Left hindlimb (tissue), 1 donor: ENCODE measurements at places on chromosomes 6 and 20.

DNA sequence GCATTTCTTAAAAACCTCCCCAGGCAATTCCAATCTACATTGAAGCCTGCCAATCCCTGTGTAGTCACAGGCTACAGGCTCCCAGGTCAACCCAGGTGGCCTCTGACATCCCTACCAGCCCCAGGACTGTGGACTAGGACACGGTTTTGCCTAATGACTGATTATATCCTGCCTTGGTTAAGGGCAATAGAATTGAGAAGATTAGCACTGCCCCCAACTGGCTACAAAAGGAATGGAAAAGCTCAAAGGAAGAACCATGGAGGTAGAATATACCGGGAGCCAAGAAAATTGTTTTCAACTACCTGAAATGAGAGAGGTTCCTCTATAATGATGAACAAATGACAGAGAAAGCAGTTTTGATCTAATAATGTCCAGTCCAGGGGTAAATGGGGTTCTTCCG, 421.1 kb upstream of the AGPAT4 start:
- no peak for DNase-seq

DNA sequence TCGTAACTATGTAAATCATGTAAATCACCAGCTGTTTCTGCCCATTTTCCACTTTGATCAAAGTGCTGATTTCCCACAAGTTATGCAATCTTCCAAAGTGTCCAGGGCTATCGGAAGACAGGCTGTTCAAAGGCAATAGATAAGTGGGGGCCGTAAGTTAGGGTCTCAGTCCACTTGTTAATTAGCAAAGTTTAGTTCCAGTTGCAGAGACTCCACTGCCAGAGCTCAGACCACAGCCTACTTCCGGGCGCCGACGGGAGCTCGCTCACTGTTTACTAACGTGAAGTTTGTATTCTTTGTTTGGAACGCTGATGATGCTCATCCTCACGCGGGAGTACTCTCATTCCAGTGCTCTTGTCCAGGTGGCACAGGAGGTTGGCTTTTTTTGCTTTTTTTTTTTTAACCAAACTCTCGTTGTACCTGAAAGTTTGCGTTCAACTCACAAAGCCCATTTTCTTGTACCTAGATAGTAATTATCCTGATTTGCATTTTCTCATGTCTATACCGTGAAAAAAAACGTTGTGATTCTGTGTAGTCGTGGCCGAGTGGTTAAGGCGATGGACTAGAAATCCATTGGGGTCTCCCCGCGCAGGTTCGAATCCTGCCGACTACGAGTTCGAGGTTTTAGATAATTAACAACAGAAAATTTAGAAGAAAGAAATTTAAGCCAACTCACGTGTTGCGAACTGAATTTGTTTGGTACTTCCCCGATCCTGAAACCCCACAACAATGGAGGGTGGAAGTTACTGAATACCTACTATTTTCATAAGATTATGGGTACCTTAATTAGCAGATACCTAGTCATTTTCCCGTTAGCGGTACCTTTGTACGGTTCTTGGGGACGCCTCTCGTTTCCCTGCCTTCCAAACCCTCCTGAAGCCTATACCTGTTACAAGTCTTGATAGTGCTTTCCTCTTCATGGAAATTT, 29.9 kb upstream of the ZNF184 start:
- peak; percentile 32 for DNase-seq

- no peak for DNase-seq
Measured at GRCh38 chr6:36314221-36315014, 22.3 kb downstream of the BNIP5 start.

DNA sequence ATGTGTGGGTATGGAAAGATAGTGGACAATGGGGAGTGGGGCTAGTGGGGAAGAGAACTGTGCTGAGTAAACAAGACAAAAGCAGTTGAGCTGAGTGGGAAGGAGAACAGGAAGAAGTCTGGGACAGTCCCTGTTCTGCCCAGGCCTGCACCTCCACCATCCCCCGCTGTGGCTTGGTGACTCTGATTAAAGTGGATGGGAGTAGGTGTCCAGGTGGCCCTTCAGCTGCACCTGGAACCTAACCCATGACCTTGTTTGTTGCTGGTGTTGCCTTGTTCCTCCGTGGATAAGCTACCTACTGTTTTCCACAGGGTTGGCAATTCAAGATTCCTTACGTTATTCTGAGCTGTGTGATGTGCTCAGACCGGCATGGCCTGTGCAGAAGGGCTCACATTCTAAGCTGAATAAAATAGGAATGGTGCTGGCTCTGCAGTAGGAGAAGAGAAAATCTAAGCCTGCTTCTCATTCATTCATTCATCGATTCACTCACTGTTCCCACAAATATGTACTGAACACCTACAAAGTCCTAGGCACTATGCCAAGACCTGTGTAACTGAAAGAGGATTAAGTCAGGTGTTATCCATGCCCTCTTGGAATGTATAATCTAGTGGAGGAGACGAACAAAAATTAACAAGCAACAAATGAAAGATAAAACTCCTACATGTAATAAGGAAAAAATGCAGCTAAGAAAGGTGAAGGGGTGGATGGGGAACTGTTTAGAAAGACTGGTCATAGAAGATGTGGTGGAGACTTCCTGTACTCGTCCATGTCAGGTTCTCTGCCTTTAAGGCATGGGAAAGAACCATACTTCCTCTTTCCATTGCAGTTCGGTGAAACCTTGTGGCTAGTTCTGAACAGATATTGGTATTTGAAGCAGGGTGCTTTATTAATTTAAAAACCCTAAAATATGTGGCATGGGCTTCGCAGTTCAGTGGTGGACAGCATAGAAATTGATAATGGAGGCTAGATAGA, 10.1 kb upstream of the CALHM6 start:
- DNase-seq, result no peak

DNA sequence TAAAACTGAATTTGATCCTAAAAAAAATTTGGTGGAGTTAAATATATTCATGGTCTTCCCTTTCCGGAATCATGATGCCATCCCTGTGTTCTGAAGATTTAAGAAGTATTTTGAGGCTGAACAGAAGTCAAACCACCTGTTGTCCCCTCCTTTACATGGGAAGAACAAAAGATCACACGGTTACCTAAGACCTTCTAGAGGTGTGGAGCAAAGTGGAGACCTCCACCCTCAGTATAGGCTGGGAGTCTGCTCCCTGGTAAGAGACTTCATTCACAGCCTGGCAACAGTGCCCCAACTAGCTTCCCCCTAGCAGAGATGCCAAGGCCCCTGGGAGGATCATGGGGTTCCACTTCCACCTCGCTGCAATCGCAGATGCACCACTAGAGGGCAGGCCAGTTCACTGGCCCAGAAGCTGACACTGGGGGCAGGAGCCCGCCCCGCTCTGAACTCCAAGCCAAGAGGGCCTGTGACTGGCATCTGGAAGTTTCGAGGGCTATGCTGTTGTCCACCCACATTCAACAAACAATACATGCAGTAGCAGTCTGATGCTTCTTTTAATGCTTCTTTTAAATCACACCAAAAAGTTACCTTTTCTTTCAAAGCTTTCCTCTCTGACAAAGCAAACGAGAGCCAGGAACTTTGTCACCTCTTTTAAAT, 19.5 kb upstream of the UBE2J1 start:
- DNase-seq, result peak; percentile 45

DNA sequence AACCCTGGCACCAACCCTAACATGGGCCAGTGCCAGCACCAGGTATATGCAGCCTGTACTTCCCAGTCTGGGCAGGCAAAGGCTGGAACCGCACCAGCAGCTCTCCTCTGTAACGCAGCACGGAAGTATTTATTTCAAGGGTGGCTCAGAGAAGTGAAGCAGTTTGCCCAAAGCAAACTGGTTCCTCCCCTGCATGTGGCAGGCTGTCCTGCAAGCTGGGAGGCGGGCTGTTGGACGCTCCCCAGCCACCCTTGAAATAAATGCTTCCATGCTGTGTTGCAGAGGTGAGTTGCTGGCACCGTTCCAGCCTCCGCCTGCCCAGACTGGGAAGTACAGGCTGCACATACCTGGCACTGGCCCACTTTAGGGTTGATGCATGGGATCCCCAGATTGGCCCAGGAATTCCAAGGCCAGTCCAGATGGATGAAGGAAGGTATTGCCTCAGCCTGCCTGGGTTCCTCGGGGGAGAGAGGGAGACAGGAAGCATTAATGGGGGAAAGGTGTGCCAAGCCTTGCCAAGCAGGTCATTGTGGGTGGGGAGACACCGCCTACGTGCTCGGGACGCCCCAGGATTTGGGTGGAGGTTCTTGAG, 49.8 kb downstream of the PPARD start:
- DNase-seq, result no peak

DNA sequence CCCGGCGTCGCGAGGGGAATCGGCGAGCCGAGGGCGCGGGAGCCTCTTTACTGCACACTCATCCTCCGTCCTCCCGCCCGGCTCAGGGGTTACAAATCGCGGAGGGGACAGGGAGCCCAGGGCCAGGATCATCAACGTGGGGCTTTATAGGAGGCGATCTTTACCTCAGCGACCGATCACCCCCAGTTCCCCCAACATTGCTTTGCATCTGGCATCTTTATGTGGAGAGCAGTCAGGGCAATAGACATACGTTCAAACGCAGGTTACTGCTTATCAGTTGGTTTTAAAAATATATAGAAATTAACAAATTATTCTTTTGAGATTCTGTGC, 634 bp downstream of the HSF2 start:
- DNase-seq, result no peak

GRCh38 chr6:13526357-13526726, 38.9 kb upstream of the GFOD1 start:
- DNase-seq, result no peak

- DNase-seq, result no peak
Measured at GRCh38 chr6:129667621-129668020, 42.4 kb downstream of the ARHGAP18 start.

DNA sequence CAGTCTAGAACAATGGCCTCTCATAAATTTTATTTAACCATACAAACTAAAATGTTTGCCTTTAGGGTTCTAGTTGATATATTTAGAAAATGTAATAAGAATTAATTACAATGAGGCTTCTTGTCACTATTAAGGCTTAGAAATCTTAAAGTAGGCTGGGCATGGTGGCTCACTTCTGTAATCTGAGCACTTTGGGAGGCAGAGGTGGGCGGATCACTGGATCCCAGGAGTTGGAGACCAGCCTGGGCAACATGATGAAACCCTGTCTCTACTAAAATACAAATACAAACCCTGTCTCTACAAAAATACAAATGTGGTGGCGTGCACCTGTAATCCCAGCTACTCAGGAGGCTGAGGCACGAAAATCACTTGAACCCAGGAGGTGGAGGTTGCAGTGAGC, 99.0 kb upstream of the ADGRF1 start:
- no peak for DNase-seq

DNA sequence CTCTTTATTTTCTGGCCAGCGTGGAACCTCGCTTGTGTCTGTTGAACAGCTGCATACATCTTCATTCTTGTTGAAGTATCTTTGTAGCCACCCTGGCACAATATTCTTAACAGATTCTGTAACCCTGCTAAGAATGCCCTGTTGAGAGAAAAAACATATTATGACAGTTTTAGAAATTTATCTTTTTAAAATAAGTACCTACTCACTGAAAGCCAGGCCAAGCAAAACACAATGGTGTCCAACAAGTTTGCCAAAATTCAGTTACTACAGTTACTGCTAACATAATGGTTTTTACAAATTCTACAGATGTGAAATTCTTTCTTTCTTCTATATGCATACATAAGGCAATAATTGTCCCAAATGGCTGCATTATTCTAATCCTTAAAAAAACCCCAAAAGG, 18.2 kb downstream of the NUP153 start:
- no peak for DNase-seq

GRCh38 chr6:22300273-22300998, 3.6 kb upstream of the PRL start:
- no peak for DNase-seq

DNA sequence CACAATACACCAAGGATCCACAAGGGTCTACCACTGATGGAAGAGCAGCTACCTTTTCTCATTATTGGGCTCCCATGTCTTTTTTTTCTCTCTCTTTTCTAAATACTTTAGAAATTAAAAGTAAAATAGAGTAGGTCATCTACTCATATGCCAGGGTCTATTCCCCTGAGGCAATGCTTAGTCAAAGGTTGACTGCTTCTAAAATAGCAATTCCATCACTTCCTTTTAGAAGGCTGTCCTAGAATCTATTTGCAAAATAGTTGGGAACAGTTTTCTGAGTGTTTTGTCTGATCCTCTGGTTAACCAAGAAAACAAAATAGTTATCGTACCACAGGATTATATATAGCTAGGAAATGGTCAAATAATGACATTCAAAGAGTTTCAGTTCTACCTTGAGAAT, 174.1 kb downstream of the COL21A1 start:
- DNase-seq, result no peak

- no peak for DNase-seq
Measured at GRCh38 chr6:38352636-38353035, 287.1 kb downstream of the BTBD9 start.

DNA sequence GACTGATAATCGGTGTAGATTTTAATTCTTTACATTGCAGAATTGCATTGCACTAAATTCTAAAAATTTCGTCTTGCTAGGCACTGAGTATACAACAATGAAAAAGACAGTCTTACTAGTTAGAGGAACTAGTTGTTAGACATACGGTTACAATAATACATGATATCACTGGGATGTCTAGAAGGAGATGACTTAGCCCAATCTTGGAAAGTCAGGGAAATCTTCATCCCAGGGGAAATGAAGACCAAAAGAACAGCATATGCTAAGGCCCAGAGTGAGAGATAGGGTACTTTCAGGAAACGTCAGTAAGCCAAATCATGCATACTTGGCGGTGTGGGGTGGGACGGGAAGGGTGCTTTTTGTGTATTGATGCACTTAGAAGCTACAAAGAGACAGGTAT, 901 bp downstream of the CEP57L1 start:
- DNase-seq, result no peak

DNA sequence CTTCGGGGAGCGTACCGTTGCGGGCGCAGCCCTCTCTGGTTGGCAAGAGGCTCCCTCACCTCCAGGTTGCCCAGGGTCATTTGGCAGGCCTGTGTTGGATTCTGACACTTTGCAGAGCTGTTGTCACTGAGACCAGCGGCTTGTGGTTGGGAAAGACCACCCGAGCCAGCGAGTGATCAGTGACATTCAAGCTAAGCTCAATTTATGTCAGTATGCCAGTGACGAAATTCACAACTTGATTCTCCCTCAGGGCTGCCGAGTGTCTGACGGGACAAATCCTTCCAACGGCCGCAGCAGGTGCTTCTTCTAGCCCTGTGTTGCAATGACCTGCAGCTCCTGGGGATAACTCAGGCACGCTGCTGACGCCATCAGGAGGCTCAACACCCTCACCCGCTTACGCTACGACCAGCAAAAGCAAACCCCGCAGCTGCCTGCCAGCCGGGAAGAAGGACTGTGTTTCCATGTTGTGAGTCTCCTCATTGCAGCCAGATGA, 16.9 kb upstream of the SLC22A2 start:
- DNase-seq, result no peak

GRCh38 chr20:62011403-62011790, 54.3 kb downstream of the TAF4 start:
- DNase-seq, result no peak

DNA sequence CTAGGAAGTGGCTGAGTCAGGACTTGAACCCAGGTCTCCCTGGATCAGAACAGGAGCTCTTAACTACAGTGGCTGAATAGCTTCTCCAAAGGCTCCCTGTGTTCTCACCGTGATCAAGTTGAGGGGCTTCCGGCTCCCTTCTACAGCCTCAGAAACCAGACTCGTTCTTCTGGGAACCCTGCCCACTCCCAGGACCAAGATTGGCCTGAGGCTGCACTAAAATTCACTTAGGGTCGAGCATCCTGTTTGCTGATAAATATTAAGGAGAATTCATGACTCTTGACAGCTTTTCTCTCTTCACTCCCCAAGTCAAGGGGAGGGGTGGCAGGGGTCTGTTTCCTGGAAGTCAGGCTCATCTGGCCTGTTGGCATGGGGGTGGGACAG, 44.6 kb upstream of the TTPAL start:
- DNase-seq, result no peak

GRCh38 chr6:90468080-90468479, 118.8 kb downstream of the MAP3K7 start:
- no peak for DNase-seq
